ENCODE measurements at places on chromosomes 2 and 18.

DNA sequence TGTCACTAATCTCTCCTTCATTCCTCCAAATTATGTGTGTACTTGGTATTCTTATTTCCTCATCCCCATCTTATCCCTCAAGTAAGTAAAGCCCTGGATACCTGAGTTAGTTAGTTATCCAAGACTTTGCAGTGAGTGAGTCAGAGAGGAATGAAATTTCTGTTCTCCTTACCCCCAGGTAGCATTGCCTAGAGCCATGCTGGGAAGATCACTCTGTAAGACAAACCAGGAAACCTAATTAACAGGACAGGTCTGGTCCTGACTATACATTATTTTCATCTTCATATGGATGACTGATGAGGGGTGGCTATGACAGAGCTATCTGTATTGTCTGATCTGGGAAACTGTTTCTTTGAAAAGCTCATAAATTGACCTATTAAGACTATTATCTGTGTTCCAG is 55.0 kb upstream of the ITGA6 start:
- peak; percentile 51 for DNase-seq

- DNase-seq = no peak
Observed at GRCh38 chr18:68778280-68778886, 19.5 kb upstream of the CCDC102B start.

GRCh38 chr2:166106431-166107015 is 21.3 kb downstream of the SCN1A start:
- DNase-seq = no peak

- no peak for DNase-seq
Observed at GRCh38 chr18:32548688-32549087, 78.0 kb upstream of the GAREM1 start.

DNA sequence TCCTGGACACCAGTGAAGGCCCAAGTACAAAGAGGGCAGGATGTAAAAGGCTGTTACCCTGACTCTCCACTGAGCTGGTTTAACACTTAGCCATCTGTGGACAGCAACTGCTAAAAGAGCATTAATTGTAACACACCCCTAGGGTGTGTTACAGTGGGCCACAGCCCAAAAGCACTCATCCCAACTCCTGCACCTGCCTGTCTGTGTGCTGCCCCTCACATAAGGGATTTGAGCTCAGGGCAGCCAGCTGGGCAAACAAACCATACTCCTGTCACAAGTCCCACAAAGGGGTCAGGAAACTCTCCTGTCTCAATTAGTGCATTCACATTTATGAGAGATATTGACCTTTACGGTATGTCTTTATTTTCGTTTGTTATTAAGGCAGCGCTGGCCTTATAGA is 833.1 kb upstream of the NXPH2 start:
- no peak for DNase-seq

- no peak for DNase-seq
Observed at GRCh38 chr18:46324087-46324955, 220.1 kb downstream of the HAUS1 start.

- DNase-seq = no peak
Observed at GRCh38 chr2:74566754-74567085, 12.2 kb downstream of the DOK1 start.

- no peak for DNase-seq
Observed at GRCh38 chr2:2757764-2758163, 426.7 kb upstream of the MYT1L start.

DNA sequence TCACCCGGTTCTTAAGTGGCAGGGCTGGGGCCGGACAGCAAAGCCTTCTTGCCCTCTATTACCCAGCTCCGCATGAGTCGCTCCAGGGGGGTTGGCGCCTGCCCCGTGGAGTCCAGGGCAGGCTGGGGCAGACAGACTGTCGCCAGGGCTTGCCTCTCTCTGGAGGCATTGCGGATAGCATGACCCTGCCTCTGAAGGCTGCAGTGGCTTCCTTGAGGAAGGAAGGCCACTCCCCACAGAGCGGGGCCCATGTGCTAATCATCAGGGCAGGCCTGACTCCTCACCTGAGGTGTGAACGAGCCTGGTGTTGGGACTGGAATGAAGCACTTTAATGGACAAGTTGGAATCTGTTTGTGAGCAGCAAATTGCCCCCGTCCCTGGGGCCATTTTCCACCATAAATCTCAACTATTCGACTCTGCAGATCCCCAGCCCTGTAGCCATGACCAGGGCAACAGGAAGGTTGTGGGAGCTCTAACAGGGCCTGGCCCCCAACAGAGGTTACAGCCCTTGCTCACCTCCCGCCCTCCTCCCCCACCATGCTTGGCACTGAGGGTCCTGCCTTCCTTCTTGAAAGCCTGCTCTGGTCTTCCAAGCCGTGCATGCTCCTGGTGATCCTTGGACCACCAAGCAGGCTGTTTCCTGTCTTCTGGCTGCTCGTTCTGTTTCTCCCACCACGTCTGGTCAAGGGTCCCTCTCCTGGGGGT is 144.9 kb upstream of the HAAO start:
- DNase-seq = peak; percentile 40

DNA sequence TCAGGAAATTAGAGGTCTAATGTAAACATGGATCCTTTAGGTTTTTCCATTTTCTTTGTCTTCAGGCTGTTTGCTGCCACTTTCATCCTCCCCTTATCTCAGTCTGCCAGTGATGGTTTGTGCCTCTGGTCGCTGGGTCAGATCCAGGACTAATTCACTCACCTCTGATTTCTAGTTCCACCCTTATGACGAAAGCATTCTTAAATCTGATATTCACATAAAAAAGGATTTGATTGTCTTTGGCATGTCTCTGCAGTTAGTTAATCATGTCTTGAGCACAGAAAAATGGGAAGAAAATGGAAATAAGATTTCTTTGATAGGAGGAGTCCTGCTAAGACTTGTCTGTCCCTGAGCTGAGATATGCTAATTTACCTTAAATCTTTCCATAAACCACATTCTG is 4.6 kb downstream of the IL1RL1 start:
- no peak for DNase-seq

GRCh38 chr2:137173463-137173862 is 408.1 kb downstream of the THSD7B start:
- DNase-seq = no peak

DNA sequence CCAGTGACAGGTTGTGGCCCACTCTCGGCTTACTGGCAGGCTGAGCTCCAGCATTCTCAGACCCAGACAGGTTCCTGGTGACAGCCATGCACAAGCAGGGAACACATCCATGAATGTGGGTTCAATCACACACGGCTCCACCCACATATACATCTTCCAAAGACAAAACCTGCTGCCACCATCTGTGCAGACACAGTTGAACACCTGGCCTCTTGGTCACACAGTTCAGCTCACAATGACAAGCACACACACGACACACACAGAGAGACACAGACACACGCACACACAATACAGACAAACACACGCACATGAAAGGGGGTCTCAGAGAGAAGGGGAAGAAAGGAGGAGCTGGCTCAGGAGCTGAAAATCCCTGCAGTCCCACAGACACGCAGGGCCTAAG is 32.1 kb upstream of the PTMA start:
- DNase-seq = no peak

DNA sequence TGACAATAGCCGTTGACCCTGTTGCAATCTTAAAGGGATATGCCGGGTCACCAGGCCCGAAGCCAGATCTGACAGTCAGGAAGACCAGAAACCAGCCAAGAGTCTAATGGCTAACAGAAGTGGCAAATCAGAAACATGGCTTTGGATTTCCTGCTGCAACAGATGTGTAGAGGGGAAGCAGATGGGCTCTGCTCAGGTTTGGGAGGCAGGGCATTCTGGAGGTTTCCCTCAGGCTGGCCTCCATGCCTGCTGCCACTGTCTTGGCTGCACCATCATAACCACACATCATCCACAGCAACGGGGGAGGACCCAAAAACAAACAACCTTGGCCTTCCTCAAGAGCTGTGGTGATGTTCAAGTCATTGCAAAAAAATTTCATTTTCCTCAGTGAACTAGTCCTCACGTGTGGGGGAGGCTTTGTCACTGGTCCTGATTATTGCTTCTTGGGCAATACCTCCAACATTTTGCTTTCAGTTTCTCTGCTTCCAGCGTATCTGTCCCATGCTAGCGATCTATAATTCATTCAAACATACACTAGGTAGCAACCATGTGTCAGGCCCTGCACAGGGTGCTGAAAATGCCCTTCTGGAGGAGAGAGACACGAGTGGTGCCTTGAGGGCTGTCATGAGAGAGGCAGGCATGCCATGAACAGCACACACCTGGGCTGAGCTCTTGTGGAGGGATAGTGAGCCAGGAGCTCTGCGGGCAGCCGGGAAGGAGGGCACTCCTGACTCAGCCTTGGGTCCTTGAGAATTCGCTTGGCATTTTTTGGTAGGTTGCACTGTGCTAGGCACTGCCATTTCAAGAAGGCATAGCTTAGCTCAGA is 48.2 kb upstream of the LGALSL start:
- no peak for DNase-seq

DNA sequence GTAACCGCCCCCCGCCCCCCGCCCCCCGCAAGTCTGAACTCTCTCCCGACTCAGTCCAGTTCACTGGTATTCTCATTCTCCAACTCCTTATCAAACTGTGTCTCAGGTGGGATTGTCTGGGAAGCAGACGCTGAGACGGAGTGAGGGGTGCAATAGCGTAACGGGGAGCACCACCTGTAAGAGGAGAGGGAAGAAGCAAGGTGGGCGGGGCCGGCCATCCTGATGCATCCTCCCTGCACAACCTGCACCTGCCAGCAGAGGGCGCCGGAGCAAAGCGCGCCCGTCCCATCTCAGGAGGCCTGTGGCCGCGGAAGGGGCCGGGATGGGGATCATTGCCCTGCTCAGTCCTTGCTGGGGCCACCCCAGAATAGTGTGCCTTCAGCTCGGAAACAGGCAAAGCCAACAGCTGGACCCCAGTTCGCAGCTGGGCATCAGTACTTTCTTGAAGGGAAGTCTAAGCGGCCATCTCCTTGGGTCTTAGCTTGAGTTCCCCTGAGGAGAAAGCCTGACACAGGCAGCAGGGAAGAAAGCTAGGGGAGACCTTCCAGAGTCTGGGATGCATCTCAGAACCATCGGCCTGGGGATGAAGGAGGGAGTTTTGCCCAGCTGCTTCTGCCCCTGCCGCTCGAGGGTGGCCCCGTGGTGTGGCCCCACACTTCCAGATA is 208.0 kb downstream of the TFCP2L1 start:
- no peak for DNase-seq

GRCh38 chr18:58584200-58585127 is 44.4 kb downstream of the ALPK2 start:
- no peak for DNase-seq

- no peak for DNase-seq
Observed at GRCh38 chr2:165289069-165289468, 49.9 kb downstream of the SCN2A start.

GRCh38 chr2:20536619-20537422 is 89.9 kb downstream of the RHOB start:
- DNase-seq = no peak

DNA sequence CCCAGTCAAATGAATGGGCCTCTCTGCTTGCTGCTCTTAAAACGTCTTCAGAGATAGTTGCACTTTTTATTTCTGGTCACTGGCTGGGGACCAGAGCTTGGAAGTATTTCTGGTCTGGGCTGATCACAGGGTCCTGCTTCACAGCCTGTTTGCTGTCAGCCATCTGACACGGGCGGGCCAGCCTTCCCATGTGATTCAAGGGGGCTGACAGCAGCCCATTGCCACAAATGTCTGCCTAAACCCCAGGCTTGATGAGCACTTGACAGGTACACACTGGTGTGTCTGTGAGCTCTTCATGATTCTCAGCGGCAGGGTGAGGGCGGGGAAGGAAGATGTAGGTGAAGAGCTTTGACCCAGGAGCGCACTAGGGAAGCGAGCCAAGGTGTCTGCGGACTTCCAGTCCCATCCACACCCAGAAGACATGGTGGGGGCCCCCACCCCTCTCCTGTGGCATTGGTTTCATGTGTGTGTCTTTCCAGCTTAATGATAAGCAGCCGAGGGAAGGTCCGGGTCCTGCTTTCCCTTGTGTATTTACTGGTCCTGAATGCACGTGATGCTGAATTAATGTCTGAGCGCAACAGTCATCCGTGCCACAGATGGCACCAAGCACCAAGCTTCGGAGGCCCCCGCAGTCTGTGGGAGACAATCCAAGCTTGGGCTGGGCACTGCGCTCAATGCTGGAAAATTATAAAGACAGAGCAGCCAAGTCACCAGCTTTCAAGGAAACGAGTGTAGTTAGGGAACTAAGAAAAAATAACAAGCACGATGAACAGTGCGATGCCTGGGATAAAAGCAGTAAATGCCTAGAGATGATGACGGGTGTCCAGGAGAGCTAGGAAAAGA is 73.3 kb downstream of the SH3BP4 start:
- DNase-seq = no peak

DNA sequence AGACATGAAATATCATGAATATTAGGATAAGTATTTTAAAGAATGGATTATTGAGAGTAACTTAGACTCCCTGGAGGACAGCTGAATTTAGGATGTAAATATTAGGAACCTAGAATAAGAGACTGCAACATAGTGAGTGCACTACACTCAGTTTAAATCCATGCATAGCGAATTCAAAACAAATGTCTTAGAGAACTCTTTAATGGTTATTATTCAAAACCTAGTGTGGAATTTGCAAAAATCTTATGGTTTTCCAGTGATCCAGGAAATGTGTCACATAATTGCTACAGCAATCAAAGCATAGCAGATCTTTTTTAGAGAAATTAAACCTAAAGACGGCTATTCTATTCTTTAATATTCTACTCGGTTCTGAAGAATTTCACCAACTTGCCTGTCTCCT is 239.0 kb downstream of the TMX3 start:
- no peak for DNase-seq

DNA sequence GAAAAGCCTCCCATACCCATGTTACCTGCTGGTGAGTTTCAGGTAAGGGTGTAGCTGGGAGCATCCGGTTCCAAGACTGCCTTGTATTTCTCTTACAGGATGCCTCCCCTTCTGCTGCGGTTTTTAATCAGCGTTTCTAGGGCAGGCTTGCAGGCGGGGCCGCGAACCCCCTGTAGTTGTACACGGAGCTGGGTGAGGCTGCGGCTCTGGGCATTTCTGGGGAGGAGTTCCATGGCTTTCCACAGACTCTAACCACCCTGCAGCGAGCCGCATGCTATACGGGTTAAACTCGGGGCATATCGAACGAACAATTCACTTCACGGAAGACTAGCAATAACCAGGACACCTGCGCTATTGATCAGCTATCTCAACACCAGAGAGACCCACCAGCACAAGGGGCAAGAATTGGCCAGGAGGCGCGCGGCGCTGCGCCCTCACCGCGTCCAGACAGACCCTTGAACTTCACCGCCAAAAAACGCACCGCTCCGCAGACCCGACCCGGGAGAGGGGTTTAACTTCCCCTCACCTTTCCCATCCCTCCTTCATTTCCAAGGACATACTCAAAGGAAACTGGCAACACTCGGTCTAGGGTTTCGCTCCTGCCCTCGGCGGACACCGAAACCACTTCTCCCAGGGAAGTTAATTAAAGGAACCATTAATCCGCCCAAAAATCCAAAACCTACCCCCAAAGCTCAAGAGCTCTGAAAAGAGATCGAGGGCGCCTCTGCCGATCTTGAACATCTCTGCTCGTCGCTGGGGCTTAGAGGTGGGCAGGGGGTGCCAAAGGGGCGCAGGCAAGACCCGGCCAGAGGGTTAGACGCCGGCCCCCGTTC is 909 bp downstream of the TGFA start:
- no peak for DNase-seq

DNA sequence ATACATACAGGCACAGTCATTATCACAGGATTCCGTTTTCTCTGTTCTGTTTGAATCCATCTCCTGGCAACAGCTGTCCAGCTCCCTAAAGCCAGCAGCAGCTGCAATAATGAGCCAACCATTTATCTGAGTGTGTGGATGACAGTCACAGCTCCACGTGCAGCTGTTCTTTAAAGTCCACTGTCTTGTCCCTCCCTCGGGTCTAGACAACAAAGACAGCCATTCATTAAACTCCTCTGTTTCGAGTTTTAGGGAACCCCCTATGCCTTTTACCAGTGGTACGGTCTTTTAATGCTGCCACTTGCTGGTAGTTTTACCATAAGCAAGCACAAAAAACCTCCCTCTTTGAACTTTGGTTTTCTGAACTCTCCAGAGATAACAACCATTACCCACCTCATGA is 16.0 kb upstream of the MSGN1 start:
- no peak for DNase-seq
